ENCODE measurements at places on chromosomes 5 and 9.

DNA sequence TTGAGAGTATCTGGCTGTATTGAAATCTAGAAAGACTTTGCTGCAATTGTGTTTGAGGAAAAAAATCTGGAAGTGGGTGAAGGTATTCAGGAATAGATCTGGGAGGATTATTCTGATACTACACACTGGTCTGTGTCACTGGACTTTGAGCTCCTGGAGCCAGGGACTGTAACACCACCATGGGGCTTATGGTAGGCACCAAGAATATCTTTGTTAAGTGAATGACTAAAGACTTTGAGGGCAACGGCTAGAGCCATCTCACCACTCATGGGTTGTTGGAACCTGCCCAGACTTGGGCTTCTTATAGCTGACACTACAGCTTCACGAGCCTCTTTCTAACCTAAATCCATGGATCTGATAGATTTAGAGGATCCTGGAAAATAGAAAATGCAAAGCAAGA, 10.2 kb downstream of the NFX1 start:
- no peak for DNase-seq

GRCh38 chr9:19690128-19690527, 98.7 kb downstream of the SLC24A2 start:
- no peak for DNase-seq

GRCh38 chr5:116359592-116359991, 215.0 kb downstream of the SEMA6A start:
- no peak for DNase-seq

DNA sequence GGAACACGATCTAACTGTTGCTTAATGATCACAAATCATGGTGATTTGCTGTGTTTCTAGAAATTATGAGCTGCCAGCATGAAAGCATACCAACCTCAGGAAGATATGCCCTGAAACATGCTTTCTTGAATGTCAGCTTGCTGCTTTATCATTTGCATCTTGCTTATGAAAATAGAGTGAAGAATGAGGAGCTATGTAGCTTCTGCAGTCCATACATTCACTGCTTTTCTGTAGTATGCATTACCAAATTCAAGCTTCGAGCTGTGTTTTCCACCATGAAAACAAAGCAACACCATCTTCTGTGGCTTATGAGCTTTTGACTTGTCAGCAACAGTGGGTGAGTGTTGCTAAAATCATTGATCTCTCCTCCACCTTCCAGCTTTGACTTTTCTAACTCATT, 16.5 kb downstream of the F2RL2 start:
- DNase-seq, result no peak

GRCh38 chr9:94922098-94922607, 195.7 kb downstream of the AOPEP start:
- peak; percentile 96 for DNase-seq

DNA sequence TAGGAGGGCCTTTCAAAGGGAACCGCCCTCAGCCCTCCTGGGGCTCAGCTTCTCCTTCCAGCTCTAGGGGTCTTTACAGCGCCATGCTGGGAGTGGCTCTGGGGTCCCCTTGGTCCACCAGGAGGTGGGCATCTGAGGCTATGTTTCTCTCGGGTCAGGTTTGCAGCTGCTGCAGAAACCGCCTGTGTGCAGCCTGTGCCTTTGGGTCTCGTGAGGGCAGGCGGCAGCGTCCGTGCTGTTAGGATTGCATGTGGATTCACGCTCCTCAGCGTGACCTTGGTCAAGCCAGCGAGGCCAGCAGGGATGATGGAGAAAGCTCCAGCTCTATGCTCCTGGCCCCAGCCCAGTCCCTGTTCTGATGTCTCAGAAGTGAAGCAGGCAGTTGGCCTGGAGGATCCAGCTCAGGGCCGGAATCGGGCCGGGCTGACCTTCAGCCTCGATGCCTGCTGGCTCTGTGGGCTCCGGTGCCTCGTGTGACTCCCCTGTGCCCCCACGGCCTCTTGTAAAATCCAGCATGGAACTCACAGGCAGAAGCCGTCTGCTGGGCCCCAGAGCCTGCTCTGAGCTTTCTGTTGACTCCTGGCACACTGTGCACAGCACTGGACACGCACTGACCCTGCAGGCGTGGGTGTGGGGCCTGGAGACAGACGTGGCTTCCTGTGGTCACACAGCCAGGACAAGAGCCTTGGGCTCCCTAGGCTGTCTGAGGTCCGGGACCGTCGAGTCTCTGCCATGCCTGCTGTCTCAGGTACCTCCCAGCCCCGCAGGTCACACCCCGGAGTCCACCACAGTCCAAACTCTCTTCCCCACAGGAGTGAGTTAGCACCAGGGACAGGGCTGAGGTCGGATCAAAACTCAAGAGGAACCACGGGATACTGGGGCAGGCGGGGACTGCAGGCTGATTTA, 54.3 kb downstream of the TRIP13 start:
- no peak for DNase-seq

- peak; percentile 35 for DNase-seq
These were observed 111.4 kb downstream of the ENC1 start for GRCh38 chr5:74529101-74529500.

DNA sequence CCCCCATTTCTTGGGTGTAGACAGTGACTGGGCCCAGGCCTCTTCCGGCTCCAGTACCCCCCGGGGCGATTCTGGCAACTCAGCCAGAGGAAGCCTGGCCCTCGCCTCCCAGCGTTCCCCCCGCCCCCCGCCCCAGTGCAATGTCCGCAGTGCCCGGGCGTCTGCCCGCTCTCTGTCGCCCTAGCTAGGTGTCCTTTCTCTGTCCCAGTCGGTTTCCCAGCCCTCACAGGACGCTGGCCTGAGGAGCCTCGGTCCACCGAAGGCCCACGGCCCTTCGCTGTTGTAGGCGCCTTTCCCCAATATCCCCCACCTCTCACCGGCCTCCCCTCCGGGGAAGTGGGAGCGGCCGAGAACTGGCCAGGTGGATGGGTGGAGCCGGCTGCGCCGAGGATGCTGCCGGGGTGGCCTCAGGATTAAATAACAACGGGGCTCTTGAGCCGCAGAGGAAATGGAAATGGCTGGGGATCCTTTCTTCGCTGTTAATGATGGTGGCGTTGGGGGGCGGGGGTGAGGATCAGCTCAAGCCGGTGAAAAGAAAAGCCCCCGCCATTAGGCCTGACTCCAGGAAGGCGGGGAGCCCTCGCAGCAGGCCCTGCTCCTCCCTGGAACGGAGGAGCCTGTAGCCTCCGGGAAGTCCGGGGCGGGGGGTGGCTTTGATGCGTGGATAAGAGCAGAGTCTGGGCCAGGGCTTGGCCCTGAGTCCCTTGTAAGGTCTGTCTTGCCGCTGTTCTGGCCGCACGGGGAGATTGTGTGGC, 1.1 kb upstream of the SPRY4 start:
- DNase-seq, result peak; percentile 82

DNA sequence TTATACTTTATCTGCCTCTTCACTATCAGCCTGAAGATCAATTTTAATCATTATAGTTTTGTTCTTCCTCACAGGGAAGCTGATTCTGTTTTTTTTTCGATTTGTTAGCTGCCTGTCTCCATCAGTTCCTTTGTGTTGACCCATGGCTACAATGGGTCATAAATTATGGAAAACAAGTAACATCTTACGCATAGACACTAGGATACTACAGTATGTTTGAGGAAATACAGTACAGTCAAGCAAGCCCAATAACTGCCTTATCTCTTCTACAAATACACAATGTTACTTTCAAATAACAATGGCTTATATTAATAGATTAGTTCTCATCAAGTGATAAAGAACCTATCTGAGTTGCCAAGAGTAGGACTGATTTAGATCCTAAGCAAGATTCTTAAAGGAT, 160.5 kb upstream of the FREM1 start:
- no peak for DNase-seq

DNA sequence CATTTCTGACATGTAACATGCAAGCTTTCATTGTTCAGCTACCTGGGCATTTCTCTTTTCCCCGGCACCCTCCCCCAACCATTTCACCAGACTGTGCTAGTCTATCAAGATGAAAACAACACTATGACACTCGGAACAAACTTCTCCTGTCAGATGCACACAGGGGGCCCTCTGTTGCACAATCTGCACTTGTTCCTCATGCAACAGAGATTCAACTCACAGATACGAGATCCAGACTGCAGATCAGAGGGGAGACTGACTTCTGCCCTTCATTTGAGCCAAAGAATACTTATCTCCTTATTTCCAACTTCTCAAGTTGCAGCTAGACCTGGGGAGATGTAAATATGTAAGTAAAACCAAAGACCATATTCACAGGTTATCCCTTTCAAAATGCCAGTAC, 15.7 kb upstream of the FST start:
- DNase-seq, result no peak

- DNase-seq, result no peak
These were observed 234.4 kb upstream of the GRAMD2B start for GRCh38 chr5:126188804-126189203.

GRCh38 chr9:109329638-109330258, 8.9 kb upstream of the EPB41L4B start:
- peak; percentile 39 for DNase-seq

DNA sequence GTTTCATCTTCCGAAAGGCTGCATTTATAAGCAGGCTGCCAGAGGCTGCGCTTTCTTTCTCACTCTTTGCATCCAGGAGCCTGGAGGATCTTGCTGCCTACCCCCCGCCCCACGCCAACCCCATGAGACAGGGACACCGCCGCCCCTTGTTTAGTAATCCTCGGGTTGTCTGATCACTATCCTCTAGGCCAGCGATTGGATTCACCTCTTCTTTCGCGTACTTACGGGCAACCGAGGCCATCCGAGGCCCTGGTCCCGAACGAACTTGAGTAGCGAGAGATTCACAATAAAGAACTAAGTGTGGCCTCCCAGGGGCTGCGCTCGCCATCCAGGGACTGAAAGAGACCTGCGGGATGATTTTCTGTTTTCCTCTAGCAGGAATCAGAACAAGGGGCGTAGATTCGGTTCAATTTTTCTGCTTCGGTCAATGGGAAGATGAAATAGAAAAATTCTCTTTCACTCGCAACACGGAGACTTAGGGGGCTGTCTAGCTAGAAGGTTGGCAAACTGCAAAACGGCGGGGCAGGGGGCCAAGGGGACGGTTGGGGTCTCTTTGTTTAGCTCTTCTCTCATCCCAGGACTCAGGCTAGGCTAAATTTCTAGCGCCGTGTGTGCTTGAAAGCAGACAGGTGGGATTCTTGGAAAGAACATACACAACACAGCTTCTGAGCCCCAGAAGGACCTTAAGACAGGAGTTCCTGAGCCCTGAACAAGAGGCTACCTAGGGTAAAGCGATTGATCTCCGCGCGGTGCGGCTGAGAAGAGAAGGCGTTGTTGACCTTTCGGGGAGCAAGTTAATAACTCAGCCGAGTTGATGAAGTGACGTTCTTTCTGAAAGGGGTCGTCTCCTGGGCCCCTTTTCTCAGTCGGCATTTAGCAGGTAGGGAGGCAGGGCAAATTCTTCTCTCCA, 5.8 kb upstream of the ISL1 start:
- no peak for DNase-seq

DNA sequence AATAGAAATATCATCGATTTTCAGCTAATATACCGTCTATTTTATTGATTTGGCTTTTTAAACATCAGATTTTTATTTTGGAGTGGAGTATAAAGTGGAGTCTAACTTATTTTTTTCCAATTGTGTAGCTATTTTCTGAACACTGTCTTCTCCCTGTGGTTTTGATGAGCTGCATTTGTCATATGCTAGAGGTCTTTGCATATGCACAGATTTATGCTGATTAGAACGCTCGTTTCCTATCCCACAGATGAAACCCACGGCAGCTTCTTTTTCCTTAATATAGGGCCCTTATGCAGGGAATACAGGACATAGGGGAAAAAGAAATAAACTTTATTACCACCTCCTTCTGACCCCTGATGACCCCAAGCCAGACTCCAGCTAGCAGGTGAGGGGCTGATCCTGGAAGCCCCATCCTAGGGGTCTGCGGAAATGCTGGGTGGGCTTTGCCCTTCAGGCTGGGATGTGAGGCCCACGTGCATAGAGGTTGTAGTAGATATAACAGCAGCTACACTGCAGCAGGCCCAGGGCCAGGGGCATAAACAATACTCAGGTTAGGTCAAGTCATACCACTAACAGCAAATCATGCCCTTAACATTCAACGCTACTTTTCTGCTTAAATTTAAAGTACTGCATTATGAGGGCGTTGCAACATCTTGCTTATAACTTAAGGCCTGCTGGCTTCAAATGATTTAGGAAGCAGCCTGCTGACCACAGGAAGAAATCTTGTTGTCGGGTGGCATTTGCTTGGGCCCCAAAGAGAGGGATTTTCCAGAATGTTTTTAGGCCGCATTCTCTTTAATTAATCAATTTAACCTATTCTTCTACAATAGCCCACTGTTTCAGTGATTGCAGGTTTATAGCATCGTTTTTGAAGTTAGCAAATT, 28.5 kb downstream of the MVB12B start:
- DNase-seq, result no peak

DNA sequence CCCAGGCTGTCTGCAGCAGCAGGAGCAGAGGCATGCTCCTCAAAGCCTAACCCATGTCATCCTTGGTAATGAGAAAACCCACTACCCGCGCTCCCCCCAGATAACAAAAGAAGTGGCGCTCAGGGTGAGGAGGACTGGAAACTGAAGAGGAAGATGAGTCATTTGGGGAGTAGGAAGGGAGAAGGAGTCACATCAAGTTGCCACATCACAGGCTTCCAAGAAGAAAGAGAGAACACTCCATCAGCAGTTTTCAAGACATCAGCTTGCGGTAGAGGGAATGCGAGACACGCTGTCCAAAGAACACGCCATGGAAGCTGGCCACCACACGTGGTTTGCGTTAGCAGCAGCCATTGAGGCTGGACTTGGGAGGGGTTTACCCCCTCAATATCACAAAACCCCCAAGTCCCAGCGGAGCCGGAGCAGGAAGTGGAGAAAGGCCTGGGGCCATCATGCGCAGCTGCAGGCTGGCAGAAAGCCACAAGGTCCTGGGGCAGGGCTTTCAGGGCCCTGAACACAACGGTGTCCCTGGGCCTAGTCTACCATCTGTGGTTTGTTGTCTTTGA, 41.5 kb downstream of the SH3PXD2B start:
- DNase-seq, result peak; percentile 98

GRCh38 chr5:103232393-103232999, 26.1 kb upstream of the MACIR start:
- DNase-seq, result peak; percentile 74

DNA sequence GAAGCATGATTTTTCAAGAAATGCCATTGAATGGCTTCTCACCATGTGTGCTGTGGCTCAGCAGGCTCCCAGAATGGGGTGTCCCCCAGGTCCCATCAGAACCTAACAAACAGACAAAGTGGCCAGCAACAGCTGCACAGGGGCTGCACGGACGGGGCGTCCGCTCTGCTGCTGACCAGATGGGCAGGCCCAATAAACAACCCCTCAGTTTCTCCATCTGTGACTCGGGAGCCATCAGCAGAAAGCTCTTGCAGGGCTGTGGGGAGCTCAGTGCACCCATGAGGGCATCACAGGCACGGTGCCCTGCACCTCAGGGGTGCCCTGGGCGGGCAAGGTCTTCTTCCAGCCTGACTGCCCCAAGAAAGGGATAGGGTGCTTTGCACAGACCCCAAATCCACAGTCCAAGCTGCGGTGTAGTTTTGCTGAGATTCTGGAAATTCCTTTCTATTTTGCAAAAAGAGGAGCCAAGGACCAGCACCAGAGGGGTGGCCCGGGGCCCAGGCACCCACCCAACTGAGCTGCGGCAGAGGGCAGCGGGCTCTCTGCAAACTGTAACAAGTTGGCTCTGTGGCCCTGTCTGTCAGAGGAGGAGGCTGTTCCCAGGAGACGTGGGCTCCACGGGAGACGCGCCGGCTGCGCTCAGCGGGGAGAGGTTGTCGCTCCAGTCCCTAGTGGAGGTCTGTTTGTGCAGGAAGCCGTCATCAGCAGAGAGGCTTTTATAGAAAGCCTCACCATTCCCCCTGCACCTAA, 138.7 kb upstream of the PPP1R26 start:
- no peak for DNase-seq
